ENCODE measurements at places on chromosomes 11 and 22.

- no peak for DNase-seq
Observed at GRCh38 chr11:118885319-118885718, 1.6 kb downstream of the CXCR5 start.

GRCh38 chr22:28408709-28409108, 270.9 kb downstream of the TTC28 start:
- DNase-seq = no peak

DNA sequence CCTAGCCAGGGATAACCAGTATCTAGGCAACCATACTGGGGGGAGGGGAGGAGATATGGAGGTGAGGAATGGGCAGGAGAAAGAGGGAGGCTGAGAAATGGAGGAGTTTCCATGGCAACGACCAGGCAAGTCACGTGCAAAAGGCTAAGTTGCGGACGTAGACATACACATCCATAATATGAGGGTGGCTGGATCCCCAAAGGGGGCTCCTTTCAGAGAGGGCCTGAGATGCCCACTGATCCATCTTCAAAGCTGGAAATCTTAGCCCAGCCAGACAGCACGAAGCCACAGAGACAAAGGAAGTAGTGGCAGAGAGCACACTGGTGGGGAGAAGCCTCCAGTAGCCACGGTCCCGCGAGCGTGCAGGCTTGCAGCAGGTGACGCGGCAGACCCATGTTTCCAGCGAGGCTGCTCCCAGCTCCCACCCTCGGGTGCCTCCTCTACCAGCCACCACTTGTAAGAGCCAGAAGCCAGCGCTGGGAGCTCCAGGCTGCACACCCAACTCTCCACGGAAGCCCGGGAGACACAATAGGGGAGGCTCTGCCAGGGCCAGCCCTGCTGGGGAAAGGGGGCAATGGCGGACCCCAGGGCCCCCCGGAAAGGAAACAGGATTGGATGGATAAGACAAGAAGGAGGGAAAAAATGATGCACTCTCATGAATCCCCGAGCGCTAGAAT, 938 bp downstream of the FXYD6 start:
- DNase-seq = no peak

DNA sequence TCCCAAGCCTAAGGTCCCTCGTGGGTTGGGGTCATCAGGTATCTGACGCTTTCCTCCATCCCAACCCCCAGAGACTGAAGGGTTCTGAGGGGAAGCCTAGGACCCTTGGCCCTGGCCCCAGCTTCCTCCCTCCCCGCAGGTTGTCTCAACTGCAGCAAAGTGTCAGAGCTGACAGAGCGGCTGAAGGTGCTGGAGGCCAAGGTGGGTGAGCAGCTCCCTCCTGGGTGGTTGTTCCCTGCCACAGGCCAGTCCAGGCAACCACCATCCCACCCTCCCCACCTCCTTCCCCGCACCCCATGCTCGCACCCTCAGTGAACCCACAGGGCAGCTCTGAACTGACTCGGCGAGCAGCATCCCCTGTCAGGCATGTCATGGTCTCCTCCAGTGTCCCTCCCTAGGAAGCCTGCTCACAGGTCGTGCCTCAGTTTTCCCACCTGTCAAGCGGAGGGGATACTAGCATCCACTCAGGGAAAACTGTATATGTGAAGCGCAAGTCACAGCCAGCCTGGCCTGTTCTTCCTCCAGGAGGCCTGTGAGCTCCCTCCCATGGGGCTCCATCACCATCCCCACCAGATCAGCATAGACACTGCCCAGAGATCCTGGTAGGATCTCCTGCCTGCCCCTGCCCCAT, 20.8 kb downstream of the EMID1 start:
- no peak for DNase-seq

DNA sequence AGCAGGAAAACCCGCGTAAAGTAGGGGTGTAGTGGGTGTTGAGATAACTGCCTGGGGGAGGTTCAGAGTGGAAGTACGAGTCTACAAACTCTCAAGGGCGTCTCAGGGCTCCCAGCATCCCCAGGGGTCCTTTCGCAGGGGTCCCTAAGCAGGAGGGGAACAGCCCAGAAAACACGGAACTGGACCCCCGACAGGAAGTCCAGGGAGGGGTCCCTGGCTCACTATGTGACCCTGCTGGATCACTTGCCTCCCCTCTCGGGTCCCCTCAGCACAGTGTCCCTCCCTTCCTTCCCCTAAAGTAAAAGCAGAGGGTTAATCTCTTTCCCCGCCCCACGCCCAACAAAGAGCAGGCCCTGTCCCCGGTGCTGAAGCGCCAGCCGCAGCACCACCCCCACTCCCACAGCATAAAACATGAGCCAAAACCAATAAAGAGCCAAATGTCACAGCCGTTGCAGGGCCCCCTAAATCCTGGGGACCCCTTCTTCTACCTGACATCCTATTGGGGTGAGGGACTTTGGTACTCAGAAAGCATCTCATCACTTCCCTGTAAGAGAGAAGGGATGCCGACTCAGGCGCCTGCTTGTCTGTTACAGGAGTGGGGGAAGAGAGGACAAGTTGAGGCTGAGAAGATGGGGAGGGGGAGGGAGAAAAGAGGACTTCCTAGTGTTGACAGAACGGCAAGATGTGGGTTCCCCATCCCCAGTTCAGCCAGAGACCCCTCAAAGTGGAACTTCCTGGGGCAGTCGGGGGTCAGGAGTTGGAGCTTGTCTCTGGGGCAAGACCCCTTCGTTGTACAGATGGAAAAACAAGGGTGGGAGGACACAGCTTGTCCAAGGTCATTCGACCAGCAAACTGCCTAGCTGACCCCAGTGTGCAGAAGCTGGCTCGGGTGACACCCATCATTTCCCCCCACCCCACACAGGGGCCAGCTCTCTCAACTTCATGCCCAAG, 1.4 kb upstream of the NEFH start:
- DNase-seq = no peak

DNA sequence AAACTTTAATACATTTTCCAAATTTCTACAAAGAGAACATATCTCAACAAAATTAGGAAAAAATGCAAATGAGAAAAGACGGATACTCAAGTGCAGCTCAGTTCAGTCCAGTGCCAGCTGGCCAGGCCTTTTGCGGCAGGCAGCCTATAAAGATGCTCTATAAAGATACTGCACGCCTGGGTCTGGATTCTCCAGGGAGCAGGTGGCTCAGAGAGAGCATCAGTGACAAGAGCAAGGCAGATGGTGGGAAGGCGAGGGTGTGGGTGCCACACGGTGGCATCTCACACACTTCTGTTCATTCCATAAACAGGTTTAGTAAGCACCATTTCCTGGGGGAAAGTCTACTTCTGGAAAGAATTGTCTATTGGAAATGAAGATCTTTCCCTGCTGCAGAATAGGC, 18.1 kb upstream of the SCN3B start:
- DNase-seq = no peak

GRCh38 chr11:44777209-44778194, 50.7 kb downstream of the TSPAN18 start:
- DNase-seq = no peak

GRCh38 chr22:36149441-36149840, 11.1 kb downstream of the APOL3 start:
- no peak for DNase-seq

- no peak for DNase-seq
Observed at GRCh38 chr11:88363004-88363403, 25.5 kb upstream of the CTSC start.

DNA sequence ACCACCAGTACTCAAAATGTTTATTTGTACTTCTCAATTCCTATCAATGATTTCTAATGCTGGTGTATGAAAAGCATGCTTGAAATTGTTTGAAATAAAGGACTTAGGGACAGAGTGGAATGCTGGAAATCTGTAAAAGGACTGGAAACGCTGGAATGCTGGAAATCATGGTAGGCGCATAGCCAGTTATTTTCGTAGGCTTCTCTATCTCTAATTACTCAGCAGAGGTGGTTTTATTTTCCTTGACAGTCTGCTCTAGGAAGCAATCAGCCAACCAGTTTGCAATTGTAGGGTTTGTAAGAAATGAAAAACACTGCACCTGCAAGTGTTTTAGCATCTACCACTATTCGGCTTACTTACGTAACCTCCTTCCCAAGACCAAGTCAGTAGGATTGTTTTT, 788 bp downstream of the LIN7C start:
- DNase-seq = no peak

GRCh38 chr22:49724893-49725489, 102.7 kb downstream of the BRD1 start:
- peak; percentile 76 for DNase-seq

GRCh38 chr11:90500922-90501568, 278.2 kb upstream of the CHORDC1 start:
- DNase-seq = no peak

- no peak for DNase-seq
Observed at GRCh38 chr11:77223797-77224196, 77.7 kb downstream of the GDPD4 start.

DNA sequence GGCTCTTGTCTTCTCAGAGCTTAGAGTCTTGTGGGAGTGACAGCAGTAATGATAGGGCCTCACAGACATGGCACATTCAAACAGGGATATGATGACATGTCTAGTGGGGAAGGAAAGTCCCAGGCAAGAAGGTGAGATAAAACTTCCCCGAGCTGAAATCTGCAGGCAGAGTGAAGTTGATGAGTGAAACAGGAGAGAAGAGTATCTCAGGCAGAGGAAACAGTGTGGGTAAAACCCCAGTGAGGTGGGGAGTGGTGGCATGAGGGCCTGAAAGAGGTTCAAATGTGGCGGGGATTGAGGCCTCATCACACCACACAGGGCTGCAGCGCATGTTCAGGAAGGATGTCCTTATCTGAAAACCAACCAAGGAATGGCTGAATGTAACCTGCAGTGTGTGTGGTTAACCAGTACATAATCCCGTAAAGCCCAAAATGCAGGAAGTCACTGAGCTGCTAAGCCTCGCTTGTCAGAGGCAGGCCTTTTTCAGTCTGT, 153.8 kb upstream of the E2F8 start:
- DNase-seq = no peak

DNA sequence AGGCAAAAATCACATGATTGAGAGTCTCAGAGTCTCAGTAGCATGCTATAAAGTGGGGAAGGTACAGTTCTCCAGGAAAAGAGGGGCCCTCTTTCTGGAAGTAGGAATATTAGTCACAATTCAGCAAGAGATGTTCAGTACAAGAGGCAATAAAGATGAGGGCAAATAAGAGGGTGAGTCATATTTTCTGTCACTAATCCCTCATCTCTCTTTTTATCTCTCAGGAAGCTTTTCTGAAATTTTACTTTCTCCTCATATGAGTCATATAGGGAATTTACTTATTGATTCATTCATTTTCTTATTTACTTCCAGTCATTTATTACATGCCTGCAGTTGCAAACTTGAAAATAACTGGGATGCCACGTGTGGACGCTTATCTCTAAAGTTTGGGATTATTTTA, 3.4 kb upstream of the NXPE1 start:
- DNase-seq = no peak

DNA sequence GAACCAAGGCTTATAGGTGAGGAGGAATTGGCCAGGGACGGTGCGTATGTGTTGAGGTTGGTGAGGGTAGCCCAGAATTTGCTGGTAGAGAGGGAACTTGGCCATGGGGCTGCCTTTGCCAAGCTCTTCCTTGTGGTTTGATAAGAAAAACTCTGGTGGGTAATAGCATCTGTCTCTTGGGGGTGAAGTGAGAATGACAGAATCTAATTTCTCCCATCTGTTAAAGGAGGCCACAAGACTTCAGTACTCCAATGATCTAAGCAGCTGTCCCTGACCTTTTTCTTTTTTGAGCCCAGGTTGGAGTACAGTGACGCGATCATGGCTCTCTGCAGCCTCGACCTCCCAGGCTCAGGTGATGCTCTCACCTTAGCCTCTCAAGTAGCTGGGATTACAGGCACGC, 36.0 kb upstream of the PICK1 start:
- DNase-seq = no peak

GRCh38 chr11:86708669-86709068, 36.3 kb upstream of the ME3 start:
- DNase-seq = no peak

DNA sequence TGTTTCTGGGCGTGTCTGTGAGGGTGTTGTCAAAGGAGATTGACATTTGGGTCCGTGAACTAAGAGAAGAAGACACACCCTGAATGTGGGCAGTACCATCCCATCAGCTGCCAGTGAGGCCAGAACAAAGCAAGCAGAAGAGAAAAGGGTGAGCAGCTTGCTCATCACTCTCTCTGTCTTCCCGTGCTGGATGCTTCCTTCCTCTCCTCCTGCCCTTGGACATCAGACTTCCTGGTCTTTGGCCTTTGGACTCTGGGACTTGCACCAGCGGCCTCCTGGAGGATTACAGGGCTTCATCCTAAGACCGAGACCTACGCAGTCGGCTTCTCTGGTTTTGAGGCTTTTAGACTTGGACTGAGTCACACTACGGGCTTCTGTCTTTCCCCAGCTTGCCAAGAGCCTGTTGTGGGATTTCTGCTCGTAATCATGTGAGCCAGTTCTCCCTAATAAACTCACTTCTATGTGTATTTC, 18.8 kb downstream of the APOL2 start:
- no peak for DNase-seq

- no peak for DNase-seq
Observed at GRCh38 chr11:7511401-7511800, 2.4 kb upstream of the PPFIBP2 start.

DNA sequence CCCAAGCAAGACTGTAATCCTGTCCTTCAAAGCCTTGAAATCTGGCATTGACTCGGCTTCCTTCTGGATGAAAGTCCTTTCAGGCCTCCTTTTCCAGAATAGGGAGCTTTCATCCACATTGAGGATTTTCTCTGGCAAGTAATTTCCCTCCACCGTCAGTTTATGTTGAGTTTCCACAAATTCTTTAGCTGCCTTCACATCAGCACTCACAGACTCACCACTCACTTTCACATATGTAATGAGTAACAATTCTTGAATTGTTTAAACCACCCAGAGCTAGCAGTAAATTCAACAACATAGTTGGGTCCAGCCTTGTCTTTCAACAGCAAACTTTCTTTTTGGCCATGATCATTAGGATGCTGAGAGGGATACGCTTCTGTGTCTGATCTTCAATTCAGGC, 84.3 kb upstream of the PRDM11 start:
- no peak for DNase-seq

All from stimulated activated CD4-positive, alpha-beta T cell treated with anti-CD3 and anti-CD28 coated beads, Interleukin-2, amount 100 ng/mL, for 48 hours (primary cell).